ENCODE measurements at places on chromosomes 11 and 22.

DNA sequence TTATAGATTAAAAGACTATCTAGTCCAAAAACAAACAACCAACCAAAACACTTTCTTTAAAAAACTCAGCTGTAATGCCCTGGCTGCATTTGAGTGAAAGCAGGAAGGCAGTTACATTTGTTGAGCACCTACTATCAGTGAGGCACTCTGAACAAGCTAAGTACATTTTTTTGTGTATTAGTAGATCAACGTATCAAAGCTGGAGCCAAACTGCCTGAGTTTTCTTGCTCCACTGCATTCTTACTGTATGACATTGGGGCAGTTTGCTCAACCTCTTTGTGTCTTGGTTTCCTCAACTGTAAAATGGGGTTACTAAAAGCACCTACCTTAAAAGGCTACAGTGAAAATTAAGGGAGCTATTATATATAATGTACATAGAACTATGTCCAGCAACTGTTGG, 22.0 kb downstream of the COA4 start:
- no peak for DNase-seq

DNA sequence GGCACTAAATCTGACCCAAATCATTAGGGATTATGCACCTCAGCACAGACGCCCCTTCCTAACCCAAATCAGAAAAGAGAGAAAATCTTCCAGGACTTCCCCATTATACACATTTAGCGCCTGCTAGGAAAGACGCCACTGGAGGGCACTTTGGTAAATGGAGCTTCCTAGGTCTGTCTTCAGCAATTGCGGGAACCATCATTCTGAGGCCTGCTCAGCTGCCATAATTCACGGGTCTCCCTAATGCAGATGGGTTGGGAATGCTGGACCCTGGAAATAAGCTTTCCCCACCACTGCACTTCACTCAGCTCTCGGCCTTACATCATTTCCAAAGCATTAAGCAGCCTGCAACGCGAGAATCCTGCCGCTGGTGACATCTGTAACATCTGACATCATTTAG, 86.2 kb upstream of the OPCML start:
- DNase-seq: no peak

GRCh38 chr11:37557990-37558389, 960.0 kb upstream of the RAG2 start:
- DNase-seq: no peak

GRCh38 chr11:13686776-13687175, 18.3 kb downstream of the FAR1 start:
- DNase-seq: no peak

GRCh38 chr22:19872779-19873137, 18.1 kb upstream of the GNB1L start:
- no peak for DNase-seq

GRCh38 chr22:29325785-29326315, 10.4 kb upstream of the RASL10A start:
- no peak for DNase-seq

DNA sequence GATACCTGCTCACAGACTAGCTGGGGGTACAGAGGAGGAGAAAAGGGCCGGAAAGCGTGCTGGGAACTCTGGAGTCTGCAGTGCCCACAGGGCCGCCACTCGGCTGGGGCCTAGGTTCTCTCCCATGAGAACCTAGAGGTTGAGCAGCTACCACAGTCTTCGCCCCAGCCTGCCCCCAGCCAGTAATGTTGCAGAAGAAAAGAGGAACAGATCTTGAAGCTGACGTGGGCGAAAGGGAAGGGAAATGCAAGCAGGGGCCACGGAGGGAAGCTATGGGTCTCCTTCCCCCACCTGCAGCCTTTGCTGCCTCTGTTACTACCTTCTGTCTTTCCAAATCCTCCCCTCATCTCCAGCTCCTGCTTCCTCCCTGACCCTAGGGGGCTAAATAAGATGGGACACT, 28.8 kb upstream of the P2RY2 start:
- no peak for DNase-seq

GRCh38 chr11:102014756-102015155, 32.5 kb upstream of the CFAP300 start:
- DNase-seq: no peak

GRCh38 chr22:40533712-40534378, 102.7 kb downstream of the MRTFA start:
- no peak for DNase-seq

DNA sequence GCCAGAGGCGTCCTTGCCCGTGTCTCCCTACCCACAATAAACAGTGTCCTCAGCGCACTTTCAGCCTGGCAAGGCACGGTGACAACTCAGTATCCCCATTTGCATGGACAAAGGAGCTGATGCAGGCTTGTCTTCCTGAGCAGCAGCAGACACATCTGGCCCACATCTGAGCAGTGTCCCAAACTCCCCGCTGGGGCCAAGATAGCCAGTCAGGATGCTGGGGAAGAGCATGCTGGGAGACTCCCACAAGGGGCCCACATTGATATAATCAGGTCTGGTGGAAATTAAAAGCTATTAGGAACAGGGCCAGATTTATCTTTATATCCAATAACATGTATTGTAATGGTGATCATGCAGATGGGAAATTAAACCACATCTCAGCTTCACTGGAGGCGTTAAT, 24.7 kb downstream of the DSCAML1 start:
- no peak for DNase-seq

GRCh38 chr11:78156127-78156844, 16.9 kb upstream of the ALG8 start:
- DNase-seq: no peak

DNA sequence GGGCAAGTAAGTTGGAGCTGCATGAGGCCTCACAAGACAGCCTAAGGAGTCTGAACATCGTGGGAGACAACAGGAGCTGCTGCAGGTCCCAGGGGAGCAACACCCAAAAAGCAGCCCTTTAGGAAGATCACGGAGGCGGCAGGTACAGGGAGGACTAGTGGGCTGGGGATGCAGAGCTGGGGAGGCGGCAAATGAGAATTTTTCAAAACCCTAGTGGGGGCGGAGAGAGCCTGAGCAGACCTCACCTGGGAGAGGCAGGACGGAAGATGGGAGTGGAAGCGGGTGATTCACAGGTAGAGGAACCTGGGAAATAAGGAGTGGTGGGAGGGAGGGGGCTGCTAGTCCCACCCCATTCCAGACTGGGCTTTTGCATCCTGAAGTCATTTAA, 42.1 kb downstream of the DKK3 start:
- DNase-seq: no peak

DNA sequence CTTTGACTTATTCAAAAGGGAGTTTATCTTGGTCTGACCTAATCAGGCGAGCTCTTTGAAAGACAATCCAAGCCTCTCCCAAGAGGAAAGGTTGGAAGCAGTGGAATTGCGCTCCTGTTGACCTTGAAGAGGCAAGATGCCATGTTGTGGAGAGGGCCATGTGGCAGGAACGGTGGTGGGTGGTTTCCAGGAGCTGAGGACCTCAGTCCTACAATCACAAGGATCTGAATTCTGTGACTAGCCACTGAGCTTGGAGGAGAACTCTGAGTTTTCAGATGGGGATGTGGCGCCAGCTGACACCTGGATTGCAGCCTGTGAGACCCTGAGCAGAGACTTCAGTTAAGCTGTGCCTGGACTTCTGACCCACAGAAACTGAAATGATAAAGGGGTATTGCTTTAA, 6.0 kb upstream of the CBX6 start:
- DNase-seq: no peak

- DNase-seq: no peak
These were observed 164.0 kb downstream of the TENM4 start for GRCh38 chr11:79276736-79277325.

- DNase-seq: no peak
These were observed 297.2 kb downstream of the LUZP2 start for GRCh38 chr11:24794064-24794463.

DNA sequence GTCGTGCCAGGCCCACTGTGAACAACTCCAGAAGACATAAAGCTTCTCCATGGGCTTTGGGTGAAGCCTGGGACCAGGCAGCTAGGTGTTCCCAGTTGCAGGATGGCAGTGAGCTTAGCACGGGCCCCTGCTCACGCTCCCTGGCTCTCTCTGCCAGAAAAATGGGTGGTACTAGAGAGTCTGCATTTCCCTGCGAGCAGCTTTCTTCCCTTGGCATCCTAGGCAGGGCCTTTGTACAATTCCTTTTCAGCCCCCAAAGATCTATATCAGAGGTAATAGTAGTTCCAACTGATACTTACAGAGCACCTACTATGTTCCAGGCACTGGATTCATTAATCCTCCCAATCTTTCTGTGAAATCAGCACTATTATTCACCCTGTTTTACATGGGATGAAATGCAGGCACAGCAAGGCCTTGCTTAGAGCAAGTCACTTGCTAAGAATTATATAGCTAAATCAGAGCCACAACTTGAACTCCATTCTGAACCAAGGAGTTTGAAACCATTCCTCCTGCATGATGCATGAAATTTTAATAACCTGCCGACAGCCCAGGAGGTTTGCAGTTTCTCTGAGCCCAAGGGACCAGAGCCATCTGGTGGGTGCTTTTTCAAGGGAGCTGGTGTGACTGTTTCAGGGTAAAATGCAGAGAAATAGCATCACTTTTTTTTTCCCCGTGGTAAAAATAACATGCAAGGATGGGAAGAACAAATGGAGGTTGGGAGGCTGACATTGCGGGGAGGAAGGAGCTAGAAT, 22.7 kb downstream of the NAV2 start:
- DNase-seq: no peak

DNA sequence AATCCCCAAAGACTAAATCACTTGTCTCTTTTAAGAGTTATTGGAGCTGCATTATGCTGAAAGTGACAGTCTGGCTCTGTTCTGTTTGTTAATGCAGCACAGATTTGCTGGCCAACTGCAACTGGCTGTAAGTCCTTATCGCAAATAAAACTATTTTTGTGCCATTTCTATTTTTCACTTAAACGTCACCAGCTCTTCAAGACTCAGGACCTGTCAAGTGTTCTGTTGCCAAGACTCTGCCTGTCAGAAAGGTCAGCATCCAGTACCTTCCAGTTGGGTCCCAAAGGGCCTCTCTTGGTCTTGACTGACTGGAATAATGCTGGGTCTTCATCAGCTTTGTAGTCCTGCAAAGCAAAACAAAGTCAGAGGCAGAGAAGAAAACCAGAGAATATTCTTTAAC, 45.6 kb downstream of the PITPNB start:
- no peak for DNase-seq

GRCh38 chr11:34719303-34719848, 98.5 kb downstream of the EHF start:
- DNase-seq: no peak

GRCh38 chr22:22060200-22061084, 77.9 kb upstream of the TOP3B start:
- DNase-seq: no peak

DNA sequence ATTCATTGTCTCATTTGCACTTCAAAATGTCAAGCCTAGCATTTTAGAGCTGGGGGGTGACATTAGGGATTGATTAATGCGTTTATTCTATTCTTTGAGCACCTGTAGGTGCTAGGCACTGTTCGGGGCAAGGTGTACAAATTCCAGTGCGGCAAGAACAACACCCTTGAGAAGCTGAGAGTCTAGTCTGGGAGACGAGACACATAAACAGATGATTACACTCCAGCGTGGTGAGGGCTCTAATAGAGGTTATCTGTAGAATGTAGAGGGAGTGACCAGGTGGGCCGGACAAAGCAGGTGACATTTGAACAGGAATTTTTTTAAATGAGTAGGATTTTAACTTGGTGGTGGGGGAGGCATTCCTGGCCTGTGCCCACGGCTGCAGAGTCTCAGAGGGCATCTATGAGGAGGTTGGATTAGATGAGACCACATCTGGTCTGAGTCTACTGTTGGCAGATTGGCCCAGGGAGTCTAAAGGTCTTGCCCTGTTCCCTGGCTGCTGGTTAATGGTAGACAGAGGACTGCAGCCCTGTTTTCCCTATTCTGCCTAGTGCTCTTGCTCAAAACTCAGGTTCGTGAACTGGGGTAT, 970 bp downstream of the CAT start:
- DNase-seq: no peak

- peak; percentile 68 for DNase-seq
These were observed 17.5 kb downstream of the KCNJ5 start for GRCh38 chr11:128908391-128909246.

DNA sequence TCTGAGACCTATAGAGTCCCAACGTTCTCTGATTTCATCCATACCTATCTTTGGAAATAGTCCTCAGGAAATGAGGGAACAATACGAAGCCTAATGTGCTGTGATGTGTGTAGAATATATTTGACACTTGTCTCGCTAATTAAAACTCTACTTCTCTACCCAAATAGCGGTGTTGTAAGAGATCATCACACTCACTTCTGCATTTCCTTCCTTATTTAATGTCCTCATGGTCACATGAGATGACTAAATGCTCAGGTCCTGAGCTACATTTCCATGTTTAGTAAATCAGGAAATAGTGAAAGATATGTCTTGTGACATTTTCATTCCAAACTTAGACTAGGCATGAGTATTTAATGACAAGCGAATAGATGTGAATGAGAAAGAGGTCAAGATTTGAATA, 112.3 kb downstream of the MAML2 start:
- peak; percentile 77 for DNase-seq

DNA sequence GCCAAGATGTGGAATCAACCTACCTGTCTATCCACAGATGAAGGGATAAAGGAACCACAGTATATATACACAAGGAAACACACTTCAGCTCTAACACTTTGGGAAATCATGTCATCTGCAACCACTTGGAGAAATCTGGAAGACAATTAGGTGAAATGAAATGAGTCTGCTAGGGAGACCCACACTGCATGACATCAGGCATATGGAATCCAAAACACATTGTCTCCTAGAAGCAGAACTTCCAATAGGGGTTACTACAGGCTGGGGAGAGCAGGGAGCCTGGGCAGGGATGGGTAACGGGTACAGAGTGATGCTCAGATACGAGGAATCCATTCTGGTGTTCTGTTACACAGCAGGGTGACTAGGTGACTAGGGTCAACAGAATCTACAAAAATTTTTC, 18.3 kb downstream of the RGL4 start:
- DNase-seq: no peak

- DNase-seq: no peak
These were observed 13.5 kb downstream of the SOX10 start for GRCh38 chr22:37970864-37971263.

GRCh38 chr11:134358856-134359490, 27.2 kb downstream of the GLB1L2 start:
- no peak for DNase-seq

All from glomerular endothelial cell (primary cell).